ENCODE measurements at places on chromosomes 7 and 10.

GRCh38 chr10:87700031-87700796 is 40.5 kb downstream of the PAPSS2 start:
- no peak for DNase-seq

DNA sequence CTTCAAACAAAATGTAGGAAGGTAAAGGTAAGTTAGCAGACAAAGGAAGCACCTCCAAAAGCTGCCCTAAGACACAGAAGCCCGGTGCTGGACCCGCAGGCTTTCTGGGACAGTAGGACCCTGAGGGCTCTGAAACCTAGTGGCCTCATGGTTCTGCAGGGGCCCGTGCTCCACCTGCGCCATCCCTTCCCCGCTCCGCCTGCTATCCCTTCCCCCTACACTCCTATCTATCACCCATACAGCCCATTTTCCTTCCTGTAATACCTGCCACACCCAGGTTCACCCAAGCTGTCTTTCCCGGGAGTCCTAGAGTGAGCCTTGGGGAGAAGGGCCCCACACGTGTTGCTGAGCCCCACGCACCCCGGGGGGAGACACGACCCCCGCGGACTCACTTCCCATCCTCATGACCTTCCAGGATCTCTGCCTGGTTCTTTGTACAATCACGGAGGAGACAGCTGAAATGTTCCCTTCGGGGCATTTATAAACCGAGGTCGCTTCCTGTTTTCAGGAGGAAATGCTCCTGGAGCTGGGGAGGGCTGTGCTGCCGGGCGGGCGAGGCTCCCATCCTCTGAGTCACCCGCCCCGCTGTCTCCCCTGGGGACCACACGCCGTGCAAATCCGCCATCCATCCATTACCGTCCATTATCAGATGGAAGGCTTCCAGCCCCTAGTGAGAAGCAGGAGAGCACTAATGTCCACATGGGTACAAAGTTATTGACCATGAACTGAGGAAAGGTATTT is 251.7 kb upstream of the PITRM1 start:
- DNase-seq, result no peak

DNA sequence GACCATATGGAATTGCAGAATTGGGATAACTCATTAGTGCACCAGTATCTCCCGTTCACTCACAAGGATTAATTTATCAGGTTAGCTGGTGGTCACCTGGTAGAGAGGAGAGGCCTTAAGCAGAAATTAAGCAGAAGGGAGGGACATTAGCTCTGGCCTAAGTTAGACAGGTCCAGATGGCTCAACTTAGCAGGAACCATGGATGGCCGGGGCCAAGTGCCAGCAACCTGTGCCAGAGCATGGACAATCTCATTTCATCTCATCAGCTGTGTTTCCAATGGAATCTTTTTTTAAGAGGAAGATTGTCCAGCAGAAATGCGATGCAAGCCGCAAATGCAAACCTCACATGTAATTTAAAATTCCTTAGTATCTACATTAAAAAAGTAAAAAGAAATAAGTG is 82.2 kb downstream of the JCAD start:
- DNase-seq, result no peak

GRCh38 chr7:54837168-54837567 is 78.2 kb upstream of the SEC61G start:
- DNase-seq, result no peak
